ENCODE measurements at places on chromosomes 3 and 15.
A peak's percentile ranks its signal among the peaks of the same experiment; 100 is the strongest.

GRCh38 chr15:51405693-51406523 lies 64.5 kb downstream of the GLDN start:
- no peak for DNase-seq

DNA sequence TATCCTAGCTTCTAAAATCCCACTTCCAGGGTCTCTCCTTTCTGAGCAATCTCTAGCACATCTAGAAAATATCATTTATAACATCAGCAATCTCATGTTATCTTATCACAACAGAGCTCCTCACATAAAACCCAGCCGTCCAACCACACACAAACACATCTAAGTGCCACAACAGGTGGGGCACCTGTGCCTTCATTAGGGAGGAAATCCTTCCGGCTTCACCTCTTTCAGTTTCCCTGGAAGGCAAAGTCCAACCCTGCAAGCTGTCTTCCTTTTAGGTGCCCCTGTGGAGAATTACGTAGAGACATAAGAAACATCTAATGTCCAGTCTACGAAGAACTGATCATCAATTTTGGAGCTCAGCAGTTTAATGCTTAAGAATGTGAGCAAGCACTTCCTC lies 1.6 kb downstream of the ZDHHC3 start:
- DNase-seq, result no peak

DNA sequence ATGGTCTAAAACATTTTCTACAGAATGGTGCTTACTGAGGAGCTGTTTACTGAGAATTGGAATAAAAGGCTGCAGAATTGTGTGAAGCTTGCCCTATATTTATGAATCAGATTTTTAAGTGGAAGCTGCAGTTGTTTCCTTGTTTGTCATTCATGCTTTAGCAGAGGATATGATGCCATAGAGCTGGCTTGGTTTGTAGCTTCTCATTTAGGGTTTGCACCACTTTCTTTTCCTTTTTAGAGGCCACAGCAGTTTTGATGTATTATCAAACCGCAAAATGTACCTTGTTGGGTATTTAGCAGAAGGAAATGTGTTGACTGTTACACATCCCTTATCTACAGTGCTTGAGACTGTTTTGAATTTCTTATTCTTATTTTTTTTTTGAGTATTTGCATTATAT lies 66.2 kb downstream of the RASA2 start:
- DNase-seq, result no peak

DNA sequence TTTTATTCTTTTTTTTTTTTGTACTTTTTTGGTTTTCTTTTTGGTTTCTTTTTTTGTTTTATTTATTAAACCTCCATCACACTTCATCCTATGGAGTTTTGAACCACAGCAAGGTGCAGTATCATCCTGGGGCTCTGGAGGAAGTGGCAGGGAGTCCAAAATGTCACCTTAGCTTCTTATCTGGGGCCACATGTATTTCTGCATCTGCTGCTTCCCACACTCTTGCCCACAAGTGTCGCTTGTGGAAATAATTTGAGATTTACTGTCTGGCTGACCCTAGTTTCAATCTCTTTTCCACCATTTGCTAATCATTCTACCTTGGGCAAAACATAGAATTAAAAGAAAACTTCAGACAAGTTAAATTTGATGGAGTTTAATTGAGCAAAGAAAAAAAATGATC lies 6.4 kb downstream of the OPA1 start:
- DNase-seq, result no peak

GRCh38 chr3:179321668-179322285 lies 1.1 kb upstream of the ZNF639 start:
- no peak for DNase-seq

GRCh38 chr3:117669774-117670173 lies 960.2 kb downstream of the TUSC7 start:
- DNase-seq, result no peak

GRCh38 chr3:31522152-31522551 lies 10.6 kb upstream of the STT3B start:
- no peak for DNase-seq

GRCh38 chr3:108200024-108200423 lies 22.2 kb downstream of the IFT57 start:
- no peak for DNase-seq

DNA sequence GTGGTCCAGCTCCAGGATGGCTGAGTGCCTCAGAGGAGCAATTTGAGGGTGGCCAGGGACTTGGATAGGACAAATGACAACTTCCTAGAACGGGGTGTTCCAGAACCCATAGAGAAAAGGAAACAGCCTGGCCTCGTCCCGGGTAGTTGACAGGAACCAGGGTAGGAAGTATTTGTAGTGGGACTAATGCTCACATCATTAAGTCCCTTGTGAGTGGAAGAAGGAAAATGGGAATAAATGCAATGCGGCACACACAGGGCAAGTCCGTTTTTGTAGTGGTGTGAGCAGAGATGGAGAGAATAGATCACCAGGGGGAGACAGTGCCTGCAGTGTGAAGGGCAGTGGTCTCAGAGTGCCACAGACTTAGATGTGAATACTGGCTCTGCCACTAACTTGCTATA lies 19.6 kb downstream of the TIMP4 start:
- DNase-seq, result peak; percentile 33

GRCh38 chr15:50275908-50276307 lies 10.4 kb upstream of the HDC start:
- no peak for DNase-seq

- DNase-seq, result no peak
These were observed 276.6 kb upstream of the CFAP20DC start for GRCh38 chr3:59326246-59327024.

DNA sequence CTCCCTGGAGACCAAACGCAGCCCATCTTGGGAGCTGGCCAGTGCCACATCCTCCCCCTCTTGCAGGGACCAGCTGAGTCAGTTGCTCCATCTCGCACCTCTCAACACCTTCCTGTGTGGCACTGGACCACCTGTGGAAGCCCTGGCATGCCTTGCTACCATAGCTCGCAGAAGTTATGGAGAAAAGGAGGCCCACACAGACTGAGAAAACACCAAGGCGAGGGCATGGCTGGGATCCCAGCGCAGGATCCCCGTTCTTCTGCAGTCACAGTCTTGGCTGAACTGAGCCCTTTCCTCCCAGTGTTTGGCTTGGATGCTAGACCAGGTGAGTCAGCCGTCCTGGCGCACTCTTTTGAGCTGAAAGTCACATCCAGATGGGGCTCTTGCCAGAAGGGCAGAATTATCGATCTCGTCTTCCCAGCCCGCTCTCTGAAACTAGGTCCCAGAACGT lies 46.9 kb downstream of the CHRD start:
- no peak for DNase-seq

DNA sequence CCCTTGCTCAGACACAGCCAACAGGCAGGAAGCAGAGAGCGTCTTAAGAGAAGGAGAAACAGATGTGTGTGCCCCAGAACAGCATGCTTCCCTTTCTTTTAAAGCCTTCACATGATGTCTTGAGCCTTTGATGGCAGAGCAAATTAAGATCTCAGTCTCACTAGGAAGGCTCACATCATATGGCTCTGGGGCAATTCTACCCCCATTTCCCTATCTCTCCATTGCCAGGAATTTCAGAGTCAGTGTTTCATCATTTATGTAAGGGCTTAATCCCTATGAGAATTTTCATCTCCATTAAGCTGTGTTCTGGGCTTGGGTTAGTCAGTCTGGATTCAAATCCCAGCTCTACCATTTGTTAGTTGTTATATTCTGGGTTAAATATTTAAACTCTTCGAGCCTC lies 41.4 kb upstream of the GLCE start:
- DNase-seq, result no peak

GRCh38 chr3:186493525-186494255 lies 50.5 kb downstream of the CRYGS start:
- no peak for DNase-seq

- no peak for DNase-seq
These were observed 47.1 kb downstream of the SLC25A26 start for GRCh38 chr3:66267906-66268305.

DNA sequence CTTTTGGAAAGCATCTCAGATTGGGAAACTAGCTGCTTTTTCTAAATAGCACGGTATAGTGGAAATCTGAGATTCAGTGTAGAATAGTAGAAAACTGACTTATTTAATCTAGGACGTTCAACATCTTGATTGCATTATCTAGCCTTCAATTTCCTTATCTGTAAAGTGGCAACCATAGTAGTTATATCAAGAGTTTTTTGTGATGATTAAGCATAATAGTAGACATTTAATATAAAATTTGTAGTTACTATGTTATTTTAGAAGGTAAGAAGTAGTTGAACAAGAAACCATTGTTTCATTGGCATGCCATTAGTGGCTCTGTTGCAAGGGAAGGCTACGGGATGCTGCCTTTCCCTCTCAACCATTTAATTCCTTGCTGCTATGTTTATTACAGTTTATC lies 367.3 kb downstream of the NAALADL2 start:
- no peak for DNase-seq

- no peak for DNase-seq
These were observed 78.0 kb downstream of the TGFBR2 start for GRCh38 chr3:30684356-30684755.

GRCh38 chr15:82917249-82917648 lies 35.3 kb downstream of the HOMER2 start:
- DNase-seq, result no peak

Data from fibroblast of skin of left biceps (primary cell).